Activated naive CD4-positive, alpha-beta T cell (primary cell): ENCODE measurements at places on chromosomes 6 and 20.

DNA sequence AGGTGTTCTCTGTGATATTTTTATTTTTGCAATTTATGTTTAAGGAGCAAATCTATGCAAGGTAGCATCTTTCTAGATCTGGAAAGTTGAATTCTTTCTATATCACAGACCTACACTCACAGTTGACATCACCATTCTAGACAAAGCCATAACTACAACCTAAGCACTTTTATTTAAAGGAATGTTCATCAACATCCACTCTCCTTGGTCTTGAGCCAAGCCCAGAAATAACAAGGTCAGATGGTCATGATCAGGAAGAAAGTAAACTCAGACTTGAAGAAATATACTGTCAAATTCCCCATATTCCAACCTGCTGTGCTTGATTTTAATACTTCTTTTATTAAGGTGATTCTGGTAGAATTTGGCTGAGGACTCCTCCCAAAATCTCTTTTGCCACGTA is 32.2 kb downstream of the MMUT start:
- DNase-seq: no peak

- no peak for DNase-seq
Observed at GRCh38 chr6:29564875-29565274, 5.3 kb upstream of the UBD start.

GRCh38 chr20:46011631-46012482 is 3.1 kb downstream of the MMP9 start:
- no peak for DNase-seq

DNA sequence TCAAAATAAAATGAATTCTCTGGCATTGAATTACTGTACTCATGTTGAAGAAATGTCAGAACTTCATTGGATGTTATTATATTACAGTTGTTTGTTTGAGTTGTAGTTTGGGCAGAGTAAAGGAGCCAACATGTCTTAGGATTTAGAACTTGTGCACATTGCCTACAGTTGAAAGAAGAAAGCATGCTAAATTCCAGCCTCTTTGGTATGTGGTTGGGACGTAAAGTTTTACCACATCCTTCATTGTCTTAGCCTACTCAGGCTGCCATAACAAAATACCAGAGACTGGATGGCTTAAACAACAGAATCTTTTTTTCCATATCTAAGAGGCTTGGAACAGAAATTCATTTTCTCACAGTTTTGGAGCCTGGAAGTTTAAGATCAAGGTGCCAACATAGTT is 42.4 kb downstream of the HFE start:
- DNase-seq: no peak

DNA sequence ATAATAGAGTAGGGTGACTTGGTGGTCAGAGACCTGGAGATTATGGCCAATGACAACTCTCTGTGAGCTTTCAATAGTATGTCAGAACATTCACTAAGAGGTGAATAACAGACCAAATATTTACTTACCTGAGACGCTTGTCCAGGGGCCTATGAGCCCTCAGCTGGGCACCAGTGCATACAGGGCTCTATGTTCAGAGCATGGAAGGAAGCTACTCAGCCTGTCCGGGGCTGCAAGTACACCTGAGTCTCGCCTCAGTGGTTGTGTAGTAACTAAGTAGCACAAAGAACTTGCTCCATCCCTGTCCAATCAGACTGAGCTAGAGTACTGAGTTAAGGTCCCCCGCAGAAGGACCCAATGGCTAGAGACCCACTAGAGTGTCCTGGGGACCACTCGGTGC is 11.6 kb upstream of the SCGN start:
- no peak for DNase-seq

- no peak for DNase-seq
Observed at GRCh38 chr20:35093267-35093884, 769 bp upstream of the TRPC4AP start.

- DNase-seq: no peak
Observed at GRCh38 chr20:982754-983153, 19.4 kb downstream of the RSPO4 start.

DNA sequence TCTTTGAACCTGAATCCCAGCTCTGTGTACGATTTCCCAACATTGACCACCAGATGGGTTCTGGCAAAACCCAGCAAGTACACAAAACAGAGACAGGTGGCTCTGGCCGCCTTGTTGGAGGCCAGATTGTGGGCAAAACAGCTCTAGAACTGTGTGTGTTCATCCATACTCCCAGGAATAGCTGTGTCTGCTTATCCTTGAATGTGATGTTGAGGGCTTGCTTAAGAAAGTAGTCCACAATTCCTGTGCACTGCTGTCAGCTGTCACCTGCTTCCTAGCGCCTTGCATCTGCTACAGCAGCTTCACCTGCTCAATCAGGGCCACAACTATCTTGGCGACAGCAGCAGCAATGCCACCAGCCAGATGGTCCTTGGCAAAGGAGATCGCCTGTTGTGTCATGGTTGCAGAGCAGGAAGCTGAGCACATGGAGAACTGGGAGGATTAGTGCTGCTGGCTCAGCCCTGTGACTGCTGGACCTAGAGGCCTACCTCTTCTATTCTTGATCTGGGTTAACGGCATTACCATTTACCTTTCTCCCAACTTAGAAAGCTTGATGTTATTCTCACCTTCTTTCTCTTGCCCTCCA is 3.7 kb upstream of the SMAP1 start:
- no peak for DNase-seq

GRCh38 chr20:45087097-45087790 is 13.7 kb downstream of the KCNS1 start:
- DNase-seq: no peak

DNA sequence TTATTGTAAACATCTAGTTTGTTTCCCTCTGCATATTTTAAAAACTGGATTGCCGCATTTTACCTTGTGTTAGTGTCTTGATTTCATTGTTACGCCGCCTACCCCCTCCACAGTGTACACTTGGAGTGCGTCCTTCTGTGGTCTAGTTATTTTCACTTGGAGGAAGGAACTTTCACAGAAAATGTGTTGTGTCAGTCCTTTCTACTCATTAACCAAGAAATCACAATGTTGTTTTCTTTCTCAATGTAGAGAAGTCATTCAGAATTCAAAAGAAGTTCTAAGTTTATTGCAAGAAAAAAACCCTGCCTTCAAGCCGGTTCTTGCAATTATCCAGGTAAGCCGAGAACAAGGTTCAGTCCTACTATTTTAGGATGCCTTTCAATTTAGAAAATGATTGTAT is 10.3 kb downstream of the MTHFD1L start:
- DNase-seq: no peak

- DNase-seq: no peak
Observed at GRCh38 chr6:133062077-133062476, 179.1 kb upstream of the EYA4 start.

DNA sequence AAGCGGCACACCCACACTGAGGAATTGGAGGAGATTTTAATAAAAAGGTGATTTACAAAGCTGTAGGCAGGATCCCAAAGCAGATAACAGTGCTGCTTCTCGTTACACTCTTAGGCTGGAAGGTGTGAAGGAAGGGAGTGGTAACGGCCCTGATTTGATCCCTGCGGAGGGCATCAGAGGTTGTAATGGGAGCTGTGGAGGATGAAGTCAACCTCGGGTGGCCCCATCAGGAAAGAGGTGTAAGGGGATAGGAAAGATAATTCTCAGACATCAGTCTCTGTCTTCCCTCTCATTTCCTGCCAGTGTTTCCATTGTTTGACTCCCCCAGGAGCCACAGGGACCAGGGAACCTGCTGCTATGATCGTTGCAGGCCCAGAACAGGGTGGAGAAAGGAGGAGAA is 245.7 kb upstream of the NOX3 start:
- DNase-seq: no peak

GRCh38 chr6:90319044-90319443 is 22.4 kb upstream of the BACH2 start:
- no peak for DNase-seq

DNA sequence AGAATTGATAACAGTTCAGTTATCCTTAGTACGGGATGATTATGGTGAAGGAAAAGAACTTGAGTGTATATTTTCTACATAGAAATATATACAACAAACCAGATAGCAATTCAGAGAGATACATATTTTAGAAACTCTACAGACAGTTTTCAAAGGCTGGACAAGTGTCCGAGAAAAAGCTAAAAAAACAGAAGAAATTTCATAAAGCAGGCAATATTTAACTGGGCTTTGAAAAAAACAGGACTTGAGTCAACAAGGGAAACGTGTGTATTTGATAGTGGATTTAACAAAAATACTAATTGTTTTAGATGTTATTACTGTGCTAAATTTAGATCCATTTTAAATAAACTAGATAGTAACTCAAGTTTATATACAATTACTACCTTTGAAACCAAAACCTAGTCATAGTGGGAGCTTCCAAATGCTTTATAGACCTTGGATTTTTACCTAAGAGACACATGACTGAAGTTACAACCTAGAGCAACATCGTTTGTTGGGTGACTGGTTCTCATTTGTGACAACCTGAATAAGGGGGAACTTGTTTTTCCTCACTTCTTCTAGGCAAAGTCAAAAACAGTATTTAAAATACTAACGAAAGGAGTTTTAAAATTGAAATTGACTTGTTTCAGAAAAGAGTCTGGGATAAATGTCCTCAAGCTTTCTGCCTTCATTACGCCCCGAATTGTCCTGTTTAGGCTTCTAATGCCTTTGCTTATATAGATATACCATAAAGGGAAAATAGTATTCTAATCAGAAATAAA is 116.7 kb upstream of the PRSS16 start:
- no peak for DNase-seq

DNA sequence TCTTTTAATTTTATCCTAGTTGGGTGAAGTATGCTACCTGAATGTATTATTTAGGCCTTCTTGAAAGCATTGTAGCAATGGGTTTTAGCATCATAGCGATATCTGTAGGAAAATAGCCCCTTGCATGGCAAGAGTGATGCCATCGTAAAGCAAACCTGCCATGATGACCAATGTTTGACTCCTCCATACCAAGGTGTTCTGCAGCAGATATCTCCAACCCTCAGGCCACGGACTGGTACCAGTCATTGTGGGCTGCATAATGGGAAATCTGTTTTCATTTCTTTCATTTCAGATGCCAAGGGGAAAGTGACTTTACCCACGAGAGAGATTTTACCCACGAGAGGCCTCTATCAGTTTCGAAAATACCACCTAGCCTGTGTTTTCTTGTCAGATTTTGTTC is 6.2 kb downstream of the TXLNB start:
- DNase-seq: no peak

DNA sequence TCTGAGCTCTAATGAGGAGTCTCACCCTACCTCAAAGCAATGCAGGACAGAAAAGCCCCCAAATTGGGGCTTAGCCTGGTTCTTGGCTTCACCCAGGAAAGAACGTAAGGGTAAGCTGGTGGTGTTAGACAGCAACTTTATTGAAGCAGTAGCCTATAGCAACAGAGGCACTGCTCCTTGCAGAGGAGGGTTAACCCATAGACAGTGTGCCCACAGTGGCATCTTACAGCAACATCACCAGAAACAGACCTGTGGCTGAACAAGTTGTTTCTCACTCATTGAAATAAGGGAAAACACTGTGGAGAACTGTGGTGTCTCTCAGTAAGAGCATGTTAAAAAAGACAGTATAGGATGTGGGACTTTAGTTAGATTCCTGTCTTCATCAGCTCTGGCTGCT is 80.4 kb upstream of the SPTLC3 start:
- DNase-seq: no peak

GRCh38 chr6:149681209-149681608 is 32.7 kb upstream of the KATNA1 start:
- DNase-seq: no peak
